ENCODE measurements at places on chromosomes 5 and 9.

GRCh38 chr5:40374853-40375252 lies 304.9 kb upstream of the PTGER4 start:
- DNase-seq = no peak

GRCh38 chr9:36125062-36125855 lies 11.3 kb upstream of the GLIPR2 start:
- DNase-seq = no peak

DNA sequence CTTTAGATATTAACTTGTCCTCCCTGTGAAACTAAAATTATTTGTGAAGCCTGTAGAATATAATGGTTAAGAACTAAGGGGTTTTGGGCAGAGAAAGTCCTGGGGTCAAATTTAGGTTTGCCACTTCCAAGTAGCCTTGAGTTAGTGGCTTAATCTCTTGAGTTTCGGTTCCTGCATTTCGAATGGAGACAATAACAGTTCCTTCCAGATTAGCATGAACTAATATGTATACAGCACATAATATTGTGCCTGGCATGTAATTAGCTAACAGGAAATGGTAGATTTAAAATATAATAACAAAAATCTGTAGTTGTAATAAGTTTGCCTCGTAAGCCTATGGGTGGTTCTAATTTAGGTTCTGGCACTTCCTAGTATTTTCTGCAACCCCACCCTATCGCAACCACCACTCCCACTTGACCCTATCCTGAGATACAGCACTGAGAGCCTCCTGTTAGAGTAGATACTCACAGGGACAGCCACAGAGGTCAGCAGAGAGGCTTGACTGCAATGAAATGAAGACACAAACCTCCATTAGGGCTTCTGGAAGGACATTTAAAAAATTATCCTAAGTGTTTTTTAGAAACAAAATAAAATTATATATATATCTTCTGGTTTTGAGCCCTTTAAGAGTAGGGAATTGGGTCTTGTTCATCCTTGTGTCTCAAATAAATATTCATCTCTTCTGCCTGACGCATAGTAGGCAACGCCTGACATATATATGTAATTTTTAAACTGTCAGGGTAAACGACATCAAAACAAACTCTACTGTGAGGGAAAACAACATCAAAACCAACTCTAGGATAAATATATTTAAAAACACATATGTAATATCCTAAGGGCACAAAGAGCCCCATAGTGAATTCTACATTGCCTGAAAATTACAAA lies 8.5 kb downstream of the SPINK9 start:
- DNase-seq = no peak

- no peak for DNase-seq
Observed at GRCh38 chr5:140365941-140366340, 5.9 kb downstream of the SLC4A9 start.

DNA sequence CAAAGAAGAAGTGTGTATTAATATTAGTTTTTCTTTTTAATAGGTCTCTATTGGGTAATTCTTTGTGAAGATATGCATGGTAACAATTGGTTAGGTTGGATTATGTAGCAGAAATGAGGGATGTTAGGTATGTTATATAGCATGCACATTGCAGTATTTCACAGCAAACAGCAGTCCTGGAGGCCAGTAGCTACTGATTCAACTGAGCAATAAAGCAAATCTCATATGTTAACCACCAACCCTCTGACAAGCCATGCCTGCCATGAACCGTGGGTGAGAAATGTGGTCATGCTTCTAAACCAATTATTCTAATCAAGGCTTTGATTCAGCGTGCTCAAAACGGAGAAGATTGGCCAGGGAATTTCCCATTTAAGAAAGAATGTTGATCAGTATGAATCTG lies 313.0 kb upstream of the CDH6 start:
- DNase-seq = no peak

DNA sequence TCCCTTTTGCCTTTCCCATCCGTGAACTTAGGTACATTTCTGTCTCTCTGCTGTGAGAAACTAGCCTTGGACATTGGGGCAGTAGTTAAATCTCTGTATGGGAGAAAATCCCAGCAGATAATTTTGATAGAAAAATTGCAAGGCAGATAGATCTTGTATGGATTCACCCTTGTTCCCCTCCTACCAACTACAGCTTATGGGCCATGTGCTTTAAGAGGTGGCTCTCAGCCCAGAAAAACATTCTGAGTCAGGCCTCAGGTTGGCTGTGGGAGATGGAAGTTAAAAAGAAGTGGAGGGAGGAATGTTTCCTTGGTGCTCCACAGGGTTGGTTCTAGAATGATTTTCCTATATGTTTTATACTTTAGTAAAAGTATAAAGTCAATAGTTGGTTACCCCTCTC lies 1.4 kb upstream of the KDM3B start:
- DNase-seq = no peak

DNA sequence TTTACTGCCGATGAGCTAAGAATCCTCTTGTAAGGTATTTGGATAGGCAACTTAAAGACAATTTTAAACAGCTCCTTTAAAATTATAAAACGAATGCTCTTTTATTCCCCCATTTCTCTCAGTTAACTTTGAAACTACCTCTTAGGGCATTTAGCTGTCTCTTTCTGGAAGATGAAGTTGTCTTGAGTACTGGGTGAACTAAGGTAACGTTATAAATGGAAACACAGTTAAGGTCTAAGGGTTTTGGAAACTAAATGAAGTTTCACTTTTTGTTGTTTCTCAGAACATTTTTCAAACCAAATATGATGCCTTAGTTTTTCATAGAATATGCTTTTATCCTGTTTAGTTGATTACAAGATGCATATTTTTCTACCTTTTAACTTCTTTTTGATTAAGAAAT lies 6.8 kb downstream of the UBE2R2 start:
- DNase-seq = no peak

DNA sequence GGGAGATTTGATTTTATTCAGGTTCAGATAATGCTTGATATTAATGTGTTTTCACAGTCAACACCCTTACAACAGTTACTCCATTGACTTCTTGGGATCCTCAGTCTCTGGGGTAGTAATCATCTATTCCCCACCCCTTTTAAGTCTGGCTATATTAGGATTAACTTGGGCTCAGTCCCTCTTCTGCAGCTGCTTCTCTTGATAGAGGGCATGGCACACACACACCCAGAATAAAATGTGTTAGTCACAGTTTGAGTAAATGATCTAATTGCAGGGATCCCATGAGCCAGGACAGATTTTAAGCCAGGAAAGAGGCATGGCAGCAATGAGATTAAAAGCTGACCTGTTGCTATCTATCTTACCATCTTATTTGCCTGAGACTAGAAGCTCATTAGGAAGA lies 53.7 kb upstream of the VLDLR start:
- no peak for DNase-seq

DNA sequence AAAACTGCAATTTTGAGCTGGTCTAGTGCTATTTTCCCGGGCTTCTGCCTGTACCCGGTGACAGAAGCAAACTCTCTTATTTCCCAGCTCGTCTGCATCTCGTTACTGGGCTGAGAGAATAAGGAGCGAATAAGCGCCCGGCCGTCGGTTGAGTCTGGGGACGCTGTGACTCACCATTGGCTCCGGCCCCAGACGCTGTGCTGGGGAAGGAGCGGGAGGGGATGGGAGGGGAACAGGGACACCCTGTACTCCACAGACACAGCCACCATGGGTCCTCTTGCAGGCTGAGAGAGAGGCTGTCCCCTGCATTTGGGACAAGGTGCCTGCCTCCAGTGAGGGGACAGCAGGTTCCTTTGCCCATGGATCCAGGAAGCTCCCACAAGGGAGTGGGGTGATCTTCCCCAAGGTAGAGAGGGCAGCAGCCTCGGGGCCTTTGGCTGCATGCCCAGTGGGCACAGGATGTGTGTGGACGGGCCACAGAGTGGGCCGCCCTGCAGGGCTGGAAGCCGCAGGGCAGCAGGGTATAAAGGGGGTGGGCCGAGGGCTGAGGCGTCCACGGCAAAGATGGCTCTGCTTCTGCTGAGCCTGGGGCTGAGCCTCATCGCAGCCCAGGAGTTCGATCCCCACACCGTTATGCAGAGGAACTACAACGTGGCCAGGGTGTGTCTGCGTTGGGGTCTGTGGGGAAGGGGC lies at the start of gene LCN9:
LCN9 (plus strand) TSS at position 552 of the 693 bp plus-strand sequence; CDS start at position 565, 13 bp downstream.
- no peak for DNase-seq

- peak; percentile 81 for DNase-seq
Observed at GRCh38 chr5:67268231-67269021, 71.8 kb upstream of the CD180 start.

DNA sequence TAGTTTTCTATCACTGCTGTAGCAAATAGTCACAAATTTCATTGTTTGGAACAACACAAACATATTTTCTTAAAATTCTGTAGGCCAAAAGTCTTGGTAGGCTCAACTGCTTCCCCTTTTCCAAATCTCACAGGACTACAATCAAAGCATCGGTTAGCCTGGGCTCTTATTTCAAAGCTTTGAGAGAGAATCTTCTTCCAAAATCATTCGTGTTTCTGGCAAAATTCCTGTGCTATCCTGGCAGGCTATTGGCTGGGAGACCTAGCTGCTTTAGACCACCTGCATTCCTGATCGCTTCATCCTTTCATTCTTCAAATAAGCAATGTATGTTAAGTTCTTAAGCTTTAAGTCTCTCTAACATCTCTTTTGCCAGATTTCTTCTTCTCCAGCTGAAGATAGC lies 629.8 kb upstream of the CDH18 start:
- no peak for DNase-seq

- DNase-seq = no peak
Observed at GRCh38 chr9:123834889-123835562, 94.9 kb downstream of the DENND1A start.

DNA sequence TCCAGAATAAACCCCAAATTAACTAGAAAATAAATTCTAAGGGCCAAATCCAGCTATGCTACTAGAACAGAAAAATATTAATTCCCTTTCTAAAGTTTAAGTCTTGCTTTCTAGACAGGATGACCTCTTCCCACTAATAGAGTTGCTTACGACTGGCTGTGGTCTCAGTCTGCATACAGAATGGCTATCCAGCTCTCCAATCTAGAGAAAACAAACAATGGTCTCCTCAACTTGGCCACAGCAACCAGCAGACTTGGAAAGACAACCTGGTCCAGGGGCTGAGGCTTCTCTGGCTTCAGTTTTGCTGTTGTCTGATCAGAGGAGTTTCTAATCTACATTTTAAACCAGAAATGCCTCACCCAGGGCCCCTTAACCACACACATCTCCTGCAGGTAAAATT lies 28.9 kb downstream of the RASEF start:
- DNase-seq = no peak
